Activated naive CD4-positive, alpha-beta T cell treated with anti-CD3 and anti-CD28 coated beads, Interleukin-2, amount 50 U/mL, for 16 hours (primary cell): ENCODE measurements at places on chromosomes 12 and 14.

- DNase-seq: no peak
These were observed 2.9 kb upstream of the FAR2 start for GRCh38 chr12:29146196-29146595.

- DNase-seq: no peak
These were observed 55.7 kb downstream of the TMTC1 start for GRCh38 chr12:29728030-29728429.

- no peak for DNase-seq
These were observed 81.6 kb downstream of the IPO8 start for GRCh38 chr12:30614031-30614430.

DNA sequence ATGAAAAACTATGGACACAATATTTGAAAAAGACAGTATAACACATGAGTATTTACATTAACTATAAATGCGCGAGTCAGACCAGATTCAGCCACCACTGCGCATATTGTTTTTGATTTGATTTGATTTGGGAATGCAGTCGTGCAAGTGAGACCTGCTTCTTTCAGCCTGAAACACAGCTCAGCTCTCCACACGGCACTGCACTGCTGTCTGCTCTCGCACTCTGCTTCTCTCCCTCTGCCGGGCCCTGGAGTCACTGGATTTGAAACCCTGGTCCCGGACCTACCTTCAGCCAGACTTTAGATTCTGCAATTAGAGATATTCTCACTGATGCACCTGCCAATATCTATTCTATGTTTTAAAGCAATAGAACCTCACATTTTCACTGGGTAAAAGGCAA is 143.9 kb upstream of the TMEM132C start:
- no peak for DNase-seq

- no peak for DNase-seq
These were observed 43.8 kb downstream of the RESF1 start for GRCh38 chr12:32002848-32003493.

DNA sequence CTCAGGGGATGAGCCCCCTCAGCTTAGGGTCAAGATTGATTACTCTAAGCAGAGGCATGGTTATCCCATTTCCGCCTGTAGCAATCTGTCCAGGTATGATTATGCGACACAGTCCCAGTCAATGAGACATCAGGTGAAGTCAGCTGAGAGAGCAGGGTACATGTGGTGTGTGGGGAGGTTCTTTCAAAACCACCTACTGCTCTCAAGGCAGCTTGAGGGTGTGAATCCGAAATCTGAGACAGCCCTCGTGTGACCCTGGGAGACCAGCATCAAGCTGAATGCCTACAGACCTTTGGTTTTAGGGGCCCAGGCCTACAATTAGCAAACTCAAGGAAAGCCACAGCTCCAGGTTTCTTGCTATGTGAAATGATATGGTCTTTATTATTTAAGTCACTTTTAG is 275.7 kb downstream of the ITPR2 start:
- DNase-seq: no peak

GRCh38 chr14:99250636-99251208 is 21.3 kb downstream of the BCL11B start:
- no peak for DNase-seq

DNA sequence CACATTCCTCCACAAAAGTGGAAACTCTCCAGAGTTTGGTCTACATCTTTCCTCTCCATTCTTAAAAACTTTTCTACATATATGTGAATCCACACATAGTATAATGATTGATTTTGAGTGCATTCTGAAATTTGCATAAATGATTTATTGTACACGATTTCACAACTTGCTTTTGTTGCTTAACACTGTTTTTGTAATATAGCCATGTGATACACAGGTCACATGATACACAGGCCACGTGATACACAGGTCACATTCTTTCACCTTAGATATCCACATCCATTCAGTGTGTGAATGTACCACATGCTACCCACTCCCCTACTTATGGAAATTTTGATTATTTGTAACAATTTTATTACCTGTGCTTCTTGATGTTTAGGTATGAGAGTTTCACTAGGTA is 319.1 kb downstream of the ZFP36L1 start:
- no peak for DNase-seq

DNA sequence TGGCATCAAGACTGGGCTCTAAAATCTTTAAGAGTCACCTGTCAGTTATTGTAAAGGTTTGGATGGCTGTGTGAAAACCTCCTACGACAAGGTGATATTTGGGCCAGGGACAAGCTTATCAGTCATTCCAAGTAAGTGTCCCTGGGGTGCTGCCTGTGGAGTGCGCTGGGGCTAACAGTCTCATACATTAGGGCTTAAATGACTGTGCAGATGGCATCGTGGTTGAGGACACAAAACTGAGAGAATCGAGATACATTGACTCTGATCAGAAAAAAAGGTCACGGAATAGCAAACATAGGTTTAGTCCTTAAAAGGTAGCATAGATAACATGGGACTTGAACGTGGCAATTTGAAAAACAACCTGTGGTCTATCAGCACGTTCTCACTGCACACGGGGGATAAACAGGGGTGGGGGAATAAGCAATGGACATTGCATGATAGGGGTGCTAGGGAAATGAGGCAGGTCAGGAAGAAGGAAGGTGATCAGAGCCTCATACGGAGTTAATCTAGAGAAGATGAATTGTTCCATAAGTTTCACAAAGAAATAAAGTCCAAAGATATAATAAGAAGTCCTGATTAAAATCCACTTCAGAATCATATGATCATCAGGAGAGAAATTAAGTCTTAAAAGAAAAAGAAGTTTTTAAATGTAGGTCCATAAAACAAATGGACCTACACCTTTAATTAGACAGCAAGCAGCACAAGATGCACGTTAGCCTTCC is 100.3 kb downstream of the DAD1 start:
- DNase-seq: no peak

DNA sequence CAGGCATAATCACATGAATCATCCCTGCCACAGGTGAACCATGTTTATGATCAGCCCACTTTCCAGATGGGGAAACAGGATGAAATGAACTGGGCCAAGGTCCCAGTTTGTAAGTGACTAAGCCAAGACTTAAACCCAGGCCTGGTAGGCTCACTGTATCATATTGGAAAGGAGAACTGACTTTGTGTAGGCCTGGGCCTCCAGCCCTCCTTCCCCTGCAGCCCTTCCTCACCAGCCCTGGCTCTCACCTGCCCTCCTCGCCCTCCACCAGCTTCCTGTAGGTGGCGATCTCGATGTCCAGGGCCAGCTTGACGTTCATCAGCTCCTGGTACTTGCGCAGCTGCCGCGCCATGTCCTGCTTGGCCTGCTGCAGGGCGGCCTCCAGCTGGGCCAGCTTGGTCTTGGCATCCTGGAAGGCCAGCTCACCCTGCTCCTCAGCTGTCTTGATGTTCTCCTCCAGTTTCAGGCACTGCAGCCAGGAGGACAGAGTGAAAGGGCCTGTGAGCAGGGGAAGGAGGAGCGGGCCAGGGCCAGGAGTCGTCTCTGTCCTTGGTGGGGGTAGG is 19.8 kb downstream of the KRT80 start:
- no peak for DNase-seq
